Renal pelvis (tissue), 12 donors: ENCODE measurements at places on chromosomes 13 and 19.

- no peak for DNase-seq
Observed at GRCh38 chr19:10439588-10439987, 19.2 kb downstream of the PDE4A start.

DNA sequence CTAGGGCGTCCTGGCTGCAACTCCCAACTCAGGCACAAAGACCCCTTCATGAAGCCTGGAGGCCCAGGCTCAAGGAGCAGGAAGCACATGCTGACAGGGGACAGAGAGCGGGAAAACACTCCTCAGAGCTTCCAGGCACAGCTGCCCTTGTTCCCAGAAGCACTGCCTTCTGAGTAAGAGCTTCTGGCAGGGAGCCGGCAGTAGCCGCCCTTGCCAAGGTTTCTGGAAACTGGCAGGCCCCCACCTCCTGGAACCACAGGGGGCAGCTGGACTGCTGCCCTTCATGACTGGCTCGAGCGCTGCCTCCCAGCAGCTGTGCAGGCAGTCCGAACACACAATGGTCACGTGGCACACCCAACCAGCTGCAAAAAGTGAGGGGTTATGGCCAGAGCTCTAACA lies 33.6 kb upstream of the EPHX3 start:
- DNase-seq, result no peak

GRCh38 chr13:52934258-52934657 lies 85.8 kb upstream of the PCDH8 start:
- DNase-seq, result no peak

DNA sequence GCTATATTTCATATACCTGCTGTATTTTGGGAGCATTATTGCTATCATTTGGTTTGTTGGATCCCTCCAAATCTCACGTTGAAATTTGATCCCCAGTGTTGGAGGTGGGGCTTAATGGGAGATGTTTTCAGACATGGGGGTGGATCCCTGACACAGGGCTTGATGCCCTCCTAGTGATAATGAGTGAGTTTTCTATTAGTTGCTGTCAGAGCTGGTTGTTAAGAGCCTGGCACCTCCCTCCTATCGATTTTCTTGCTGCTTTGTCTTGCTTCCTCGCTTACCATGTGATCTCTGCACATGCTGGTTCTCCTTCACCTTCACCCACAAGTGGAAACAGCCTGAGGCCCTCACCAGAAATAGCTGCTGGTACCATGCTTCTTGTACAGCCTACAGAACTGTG lies 259.9 kb upstream of the STARD13 start:
- DNase-seq, result no peak

GRCh38 chr13:52156724-52157261 lies 2.6 kb downstream of the NEK3 start:
- no peak for DNase-seq

GRCh38 chr19:35995048-35995993 lies at the start of gene SDHAF1:
SDHAF1 (plus strand) TSS chr19:35995188; CDS start chr19:35995275, 87 bp downstream.
- peak; percentile 95 for DNase-seq

DNA sequence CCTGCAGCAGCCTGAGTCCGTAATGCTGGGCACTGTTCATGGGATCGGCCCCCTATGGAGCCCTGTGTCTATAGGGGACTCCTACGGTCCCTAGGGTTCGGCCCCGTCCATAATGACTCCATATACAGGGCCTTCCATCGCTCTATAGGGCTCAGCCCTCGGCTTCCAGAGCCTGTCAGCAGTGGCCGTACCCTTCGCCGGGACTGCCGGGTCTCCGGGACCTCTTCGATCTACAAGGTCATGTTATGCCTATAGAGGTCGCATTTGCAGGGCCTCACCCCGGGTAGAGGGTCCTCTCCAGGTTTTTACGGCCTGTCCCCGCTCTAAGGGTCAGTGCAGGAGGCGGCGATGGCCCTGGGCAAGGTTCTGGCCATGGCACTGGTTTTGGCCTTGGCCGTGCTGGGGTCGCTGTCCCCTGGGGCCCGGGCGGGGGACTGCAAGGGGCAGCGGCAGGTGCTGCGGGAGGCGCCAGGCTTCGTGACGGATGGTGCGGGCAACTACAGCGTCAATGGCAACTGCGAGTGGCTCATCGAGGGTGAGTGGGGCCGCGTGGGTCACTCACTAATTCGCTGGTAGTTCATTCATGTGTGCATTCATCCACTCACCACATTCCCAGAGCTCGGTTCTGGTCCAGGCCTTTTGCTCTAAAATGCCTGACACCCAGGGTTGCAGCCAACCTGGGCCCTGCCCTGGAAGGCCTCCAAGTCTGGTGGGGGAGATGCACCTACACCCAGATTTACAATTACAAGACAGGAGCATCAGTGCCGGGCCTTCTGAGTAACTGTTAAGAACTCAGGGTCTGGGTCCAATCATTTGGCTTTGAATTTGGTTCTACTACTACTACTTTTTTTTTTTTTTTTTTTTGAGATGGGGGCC lies 699 bp downstream of the MEGF8 start:
- DNase-seq, result no peak

- no peak for DNase-seq
Observed at GRCh38 chr13:45576466-45576865, 39.1 kb downstream of the ERICH6B start.

DNA sequence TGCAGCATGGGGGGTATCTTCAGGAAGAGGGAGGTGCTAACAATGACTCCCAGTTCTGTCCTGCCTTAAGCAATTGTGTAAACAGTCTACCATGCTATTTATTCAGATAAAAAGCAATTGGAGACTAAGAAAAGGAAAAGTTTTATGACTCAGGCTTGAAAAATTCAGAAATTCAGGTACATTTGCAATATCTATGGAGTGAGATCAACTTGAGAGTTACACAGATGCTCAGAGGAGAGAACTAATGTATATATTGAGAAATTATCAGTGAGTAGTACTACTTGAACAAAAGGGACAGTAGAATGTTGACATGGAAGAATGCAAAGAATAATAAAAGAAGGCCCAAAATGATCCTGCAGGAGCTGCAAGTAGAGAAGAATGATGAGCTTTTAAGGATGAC lies 277.6 kb upstream of the DACH1 start:
- DNase-seq, result no peak
